ENCODE measurements at places on chromosomes 5 and 9.

GRCh38 chr9:87810008-87810407, 72.7 kb upstream of the SPATA31E1 start:
- DNase-seq: no peak

GRCh38 chr9:90770182-90770738, 31.4 kb upstream of the SYK start:
- no peak for DNase-seq

DNA sequence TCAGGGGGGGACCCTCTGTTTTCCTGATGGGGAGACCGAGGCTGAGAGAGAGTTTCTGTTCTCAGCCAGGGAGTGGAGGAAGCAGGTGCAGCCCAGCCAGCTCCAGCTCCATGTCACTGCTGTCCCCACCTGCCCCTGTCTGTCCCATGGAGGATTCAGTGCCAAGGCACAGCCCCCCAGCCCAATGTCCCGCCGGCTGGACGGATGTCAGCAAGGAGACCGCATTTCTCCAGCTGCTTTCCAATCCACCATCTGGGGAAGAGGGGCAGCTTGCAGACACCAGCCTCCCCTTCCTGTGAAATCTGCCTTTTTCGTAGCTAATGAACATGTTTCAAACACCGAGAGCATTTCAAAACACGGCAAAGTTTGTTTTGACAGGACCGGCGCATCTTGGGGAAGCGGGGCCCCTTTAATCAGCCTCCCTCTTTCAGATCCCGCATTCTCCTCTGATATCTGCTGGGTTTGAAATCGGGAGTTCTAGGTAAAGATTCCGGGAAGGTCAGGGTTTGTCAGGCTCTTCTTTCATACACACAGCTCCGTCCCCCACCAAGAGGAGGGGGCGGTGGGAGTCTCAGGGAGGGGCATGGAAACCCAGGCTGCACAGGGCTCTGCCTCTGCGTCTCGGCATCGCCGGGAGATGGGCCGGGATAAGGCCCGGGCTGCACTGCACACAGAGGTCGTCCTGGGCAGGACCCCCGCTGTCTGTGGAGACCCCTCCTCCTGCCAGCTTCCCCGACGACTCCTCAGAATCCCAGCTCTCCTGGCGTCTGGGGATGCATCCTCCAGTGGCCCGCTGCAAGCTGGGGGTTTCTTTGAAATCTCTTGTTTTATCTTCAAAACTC, 74.8 kb downstream of the NEK6 start:
- no peak for DNase-seq

DNA sequence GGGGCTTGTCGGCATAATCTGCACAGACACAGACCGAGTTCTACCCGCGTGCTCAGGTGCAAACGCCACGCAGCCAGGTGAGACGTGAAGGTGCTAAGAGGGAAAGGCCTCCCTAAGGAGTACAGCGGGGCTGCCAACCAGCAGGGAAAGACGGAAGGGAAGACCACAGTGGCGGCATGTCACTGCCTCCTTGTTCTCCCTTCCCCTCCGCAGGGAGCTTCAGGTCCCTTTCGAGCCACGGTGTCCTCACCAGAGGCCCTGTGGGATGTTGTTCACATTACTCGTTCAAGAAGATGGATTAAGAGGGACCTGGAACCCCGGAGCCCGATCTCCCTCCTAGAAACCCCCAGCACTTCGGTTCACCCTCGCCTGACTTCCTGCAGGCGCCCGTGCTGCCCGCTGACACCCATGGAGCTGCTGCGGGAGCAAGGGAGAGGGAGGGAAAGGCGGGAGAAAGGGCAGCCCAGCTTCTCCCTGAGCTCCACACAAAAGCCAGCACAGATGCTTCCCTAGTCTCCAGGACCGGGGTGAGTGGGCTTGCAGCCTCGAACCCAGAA, 686 bp downstream of the BRD9 start:
- no peak for DNase-seq

DNA sequence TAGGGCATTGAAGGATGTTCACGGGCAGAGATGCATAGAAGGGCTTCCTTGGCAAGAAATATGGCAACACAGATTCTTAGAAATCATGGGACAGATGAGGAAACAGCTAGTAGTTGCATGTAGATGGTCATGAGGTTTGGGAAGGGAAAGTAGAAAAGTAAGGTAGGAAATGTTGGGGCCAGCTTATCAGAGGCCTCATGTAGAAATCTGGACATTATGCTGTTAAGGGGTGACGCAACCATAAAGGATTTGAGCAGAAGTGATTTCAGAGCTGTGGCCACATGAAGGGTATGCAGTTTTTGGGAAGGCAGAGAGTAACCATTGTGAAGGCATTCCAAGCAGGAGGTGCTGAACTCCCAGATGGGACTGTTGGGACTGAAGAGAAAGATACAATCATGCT, 224.0 kb downstream of the ARHGAP26 start:
- DNase-seq: no peak

DNA sequence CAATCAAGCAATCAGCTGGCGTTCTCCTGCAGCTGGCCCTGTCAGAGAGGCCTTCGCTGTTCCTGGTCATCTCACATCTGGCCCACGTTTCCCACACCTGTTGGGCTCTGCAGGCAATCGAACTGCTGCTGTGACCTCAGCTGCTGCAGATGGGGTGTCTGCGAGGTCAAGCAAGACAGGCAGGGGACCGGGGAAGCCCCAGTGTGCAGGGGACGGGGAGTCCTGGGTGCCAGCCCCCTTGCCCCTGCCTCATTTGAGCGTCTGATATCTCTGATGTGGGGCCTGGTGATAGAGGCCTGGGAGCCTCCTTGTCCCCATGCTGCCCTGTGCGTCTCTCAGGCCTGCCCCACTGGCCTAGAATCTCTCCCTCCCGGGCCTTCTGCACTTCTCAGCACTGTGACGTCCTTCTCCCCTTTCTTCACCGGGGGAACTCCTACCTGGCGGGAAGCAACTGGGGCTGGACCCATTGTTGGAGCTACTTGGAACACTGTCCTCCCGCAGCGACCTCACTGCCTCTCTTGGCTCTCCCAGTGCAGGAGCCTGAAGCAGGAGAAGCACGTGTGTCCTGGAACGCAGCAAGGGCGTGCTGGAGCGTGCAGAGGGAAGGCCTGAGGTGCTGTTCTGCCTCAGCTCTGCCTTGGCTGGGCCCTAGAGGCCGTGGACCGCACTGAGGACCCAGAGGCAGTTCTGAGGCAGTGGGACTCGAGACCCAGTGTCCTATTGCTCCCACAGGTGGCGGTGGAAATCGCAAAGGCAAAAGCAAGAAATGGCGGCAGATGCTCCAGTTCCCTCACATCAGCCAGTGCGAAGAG, 3.9 kb downstream of the GRK6 start:
- no peak for DNase-seq

GRCh38 chr9:122546196-122546595, 6.7 kb upstream of the OR1N2 start:
- DNase-seq: no peak

DNA sequence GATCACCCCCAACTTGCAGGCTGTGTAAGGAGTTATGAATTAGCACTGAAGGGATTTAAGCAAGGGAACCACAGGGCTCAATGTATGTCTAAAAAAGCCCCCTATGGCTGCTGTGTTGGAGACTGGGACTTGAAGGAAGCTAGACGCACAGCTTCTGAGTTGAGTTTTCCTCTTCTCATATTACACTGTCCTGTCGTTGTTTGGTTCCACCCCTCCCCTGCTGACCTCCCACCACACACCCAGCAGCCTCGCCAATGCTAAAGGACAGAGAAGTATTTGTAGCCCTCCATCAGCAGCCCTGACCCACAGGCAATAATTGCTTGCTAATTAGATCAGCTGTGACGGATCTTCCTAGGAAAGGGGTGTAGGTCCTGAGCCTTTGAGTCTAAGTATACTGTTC, 15.1 kb upstream of the CARTPT start:
- DNase-seq: no peak

DNA sequence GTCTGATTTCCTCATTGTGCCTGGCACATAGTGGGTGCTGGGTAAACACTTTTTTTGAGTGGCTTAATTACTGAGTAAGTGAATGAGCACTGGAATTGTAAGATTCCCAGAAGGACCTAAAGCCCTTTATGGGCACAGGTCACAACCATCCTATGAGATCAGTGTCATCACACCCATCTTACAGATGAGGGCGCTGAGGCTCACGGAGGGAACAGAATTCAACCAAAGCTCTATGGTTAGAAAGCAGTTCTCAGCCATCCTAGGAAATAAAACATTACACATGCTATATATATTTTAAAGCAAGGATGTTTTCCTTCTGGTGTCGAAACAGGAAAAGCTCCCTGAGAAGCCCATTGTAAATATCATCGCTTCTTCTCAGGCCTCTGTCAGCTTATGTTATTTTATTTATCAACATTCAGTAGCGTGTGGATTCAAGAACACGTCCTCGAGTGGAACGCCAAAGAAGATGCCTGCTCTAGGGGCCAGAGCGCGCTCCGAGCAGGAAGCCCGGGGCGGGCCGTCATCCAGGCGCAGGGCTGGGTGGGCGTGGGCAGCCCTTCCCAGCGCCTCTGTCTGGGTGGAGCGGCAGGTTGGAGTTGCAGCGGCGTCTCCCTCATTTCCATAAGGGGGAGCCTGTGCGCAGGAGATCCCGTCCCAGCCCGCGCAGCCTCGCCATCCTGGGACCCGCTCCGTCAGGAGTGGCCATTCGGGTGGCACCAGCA, 155.8 kb upstream of the SMIM23 start:
- DNase-seq: peak; percentile 19

DNA sequence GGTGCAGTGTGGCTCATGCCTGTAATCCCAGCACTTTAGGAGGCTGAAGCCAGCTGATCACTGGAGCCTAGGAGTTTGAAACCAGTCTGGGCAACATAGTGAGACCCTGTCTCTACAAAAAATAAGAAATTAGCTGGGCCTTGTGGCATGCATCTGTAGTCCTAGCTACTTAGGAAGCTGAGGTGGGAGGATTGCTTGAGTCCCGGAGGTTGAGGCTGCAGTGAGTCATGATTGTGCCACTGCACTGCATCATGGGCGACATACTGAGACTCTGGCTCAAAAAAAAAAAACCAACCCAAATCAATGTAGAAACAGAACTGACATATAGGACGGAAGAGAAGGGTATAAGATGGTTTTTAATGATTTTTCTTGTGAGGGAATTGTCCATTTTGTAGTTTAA, 27.7 kb downstream of the G3BP1 start:
- DNase-seq: peak; percentile 10

DNA sequence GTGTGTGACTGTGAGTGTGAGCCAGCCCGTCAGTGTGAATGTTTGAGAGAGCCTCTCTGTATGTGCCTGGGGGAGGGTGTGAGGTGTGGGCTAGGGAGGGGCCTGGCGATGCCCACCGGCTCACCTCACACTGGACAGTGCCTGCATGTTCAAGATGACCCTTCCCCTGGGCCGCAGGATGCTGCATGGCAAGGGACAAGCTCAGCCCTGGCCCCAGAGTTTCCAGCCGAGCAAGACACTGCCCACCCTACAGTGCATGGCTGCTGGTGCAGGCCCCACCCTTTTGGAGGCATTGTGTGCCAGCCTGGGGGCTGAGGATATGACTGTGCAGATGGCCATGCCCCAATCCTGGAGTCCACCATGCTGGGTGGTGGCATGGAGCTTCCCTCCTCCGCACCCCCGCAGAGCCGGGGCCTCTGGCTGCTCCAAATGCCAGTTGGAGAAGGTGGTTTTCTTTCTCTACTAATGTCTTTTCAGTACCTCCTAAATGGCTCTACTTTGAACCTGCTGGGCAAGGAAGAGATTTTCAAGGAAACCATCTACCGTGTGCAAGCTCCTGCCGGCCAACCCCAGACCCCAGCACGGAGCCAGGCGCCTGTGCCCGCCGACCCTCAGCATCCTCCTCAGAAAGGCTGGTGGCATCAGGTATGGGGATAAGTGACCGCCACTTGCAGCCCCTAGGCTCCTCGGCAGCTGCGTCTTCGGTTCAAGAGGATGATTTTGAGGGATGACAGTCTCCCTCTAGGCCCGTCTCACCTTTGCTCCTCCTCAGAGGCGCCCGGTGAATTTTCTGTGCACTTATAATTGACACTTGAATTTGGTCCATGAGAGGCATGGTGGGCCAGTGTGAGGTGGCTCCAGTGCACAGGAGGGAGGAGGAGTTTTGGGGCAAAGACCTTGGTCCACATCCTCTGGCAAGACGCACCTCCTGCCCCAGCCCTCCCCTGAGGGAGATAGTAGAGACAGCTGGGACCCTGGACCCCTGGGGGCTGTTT, 27.7 kb downstream of the FGD3 start:
- DNase-seq: no peak

DNA sequence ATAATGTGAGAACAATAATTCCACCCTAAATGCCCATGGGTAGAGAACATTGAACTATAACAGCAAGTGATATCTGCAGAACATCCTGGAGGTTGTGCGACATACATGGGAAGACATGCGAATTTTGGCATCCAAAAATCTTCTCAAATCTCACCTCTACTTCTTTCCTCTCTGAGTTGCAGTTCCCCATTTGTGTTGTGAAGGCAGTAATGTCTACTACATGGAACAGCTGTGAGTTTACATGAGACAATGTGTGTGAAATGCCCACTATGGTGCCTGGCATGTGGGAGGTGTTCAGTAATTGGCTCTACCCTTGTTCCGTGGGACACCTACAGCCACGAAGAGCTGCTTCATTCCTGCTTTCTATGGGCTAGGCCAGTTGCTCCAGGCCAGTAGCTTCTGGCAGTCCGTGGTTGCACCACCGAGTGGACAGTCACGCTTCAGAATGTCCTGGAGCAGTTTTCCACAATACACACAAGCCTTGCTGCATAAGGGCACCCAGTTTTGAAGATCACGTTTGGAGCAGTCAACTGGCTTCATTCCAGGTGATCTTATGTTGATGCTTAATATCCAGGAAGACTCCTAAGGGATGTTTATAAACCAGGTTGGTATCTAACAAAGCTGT, 297.7 kb downstream of the DEPDC1B start:
- DNase-seq: no peak

DNA sequence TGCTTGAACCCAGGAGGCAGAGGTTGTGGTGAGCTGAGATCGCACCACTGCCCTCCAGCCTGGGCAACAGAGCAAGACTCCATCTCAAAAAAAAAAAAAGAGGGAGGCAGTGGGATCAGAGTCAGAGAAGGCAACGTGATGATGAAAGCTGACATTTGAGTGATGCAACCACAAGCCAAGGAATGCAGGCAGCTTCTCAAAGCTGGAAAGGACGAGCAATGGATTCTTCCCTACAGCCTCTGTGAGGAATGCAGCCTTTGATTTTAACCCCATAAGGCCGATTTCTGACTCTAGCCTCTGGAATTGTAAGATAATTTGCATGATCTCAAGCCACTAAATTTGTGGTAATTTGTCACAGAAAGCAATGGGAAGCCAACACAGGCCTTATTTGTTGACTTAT, 9.8 kb downstream of the TGFBI start:
- DNase-seq: no peak
